ENCODE measurements at places on chromosomes 13 and 19.

- no peak for DNase-seq
Measured at GRCh38 chr13:99072941-99073340, 95.1 kb upstream of the DOCK9 start.

DNA sequence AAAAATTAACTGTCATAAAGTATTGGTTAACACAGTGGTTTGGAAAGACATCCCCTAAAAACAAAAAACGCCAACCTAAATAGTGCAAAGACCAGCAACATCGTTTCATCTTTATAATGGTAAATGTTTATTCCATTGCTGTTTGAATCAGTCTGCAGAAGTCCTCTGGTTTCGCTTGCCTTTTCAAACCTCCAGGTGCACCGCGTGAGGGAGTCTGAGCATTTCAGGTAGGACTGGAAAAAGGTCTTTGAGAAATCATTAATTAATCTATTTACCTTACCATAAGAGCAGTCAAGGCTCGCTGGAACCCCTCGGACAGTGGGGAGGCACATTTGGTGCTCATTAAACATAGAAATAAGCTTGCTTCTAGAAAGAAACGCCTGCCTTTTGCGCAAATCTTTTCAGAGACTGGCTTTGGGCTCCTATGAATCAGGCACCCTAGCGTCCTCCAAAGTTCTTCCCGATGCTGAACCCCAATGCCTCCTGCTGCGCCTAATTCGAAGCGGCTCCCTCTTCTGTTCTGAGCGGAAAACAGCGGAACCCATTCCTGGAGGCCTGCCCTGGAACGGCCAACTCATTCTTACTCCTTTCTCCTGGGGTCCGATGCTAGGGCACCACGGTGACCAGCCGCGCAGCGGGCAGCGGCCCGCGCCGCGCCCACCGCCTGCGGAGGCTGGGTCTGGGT, 951 bp upstream of the MTUS2 start:
- DNase-seq: no peak

DNA sequence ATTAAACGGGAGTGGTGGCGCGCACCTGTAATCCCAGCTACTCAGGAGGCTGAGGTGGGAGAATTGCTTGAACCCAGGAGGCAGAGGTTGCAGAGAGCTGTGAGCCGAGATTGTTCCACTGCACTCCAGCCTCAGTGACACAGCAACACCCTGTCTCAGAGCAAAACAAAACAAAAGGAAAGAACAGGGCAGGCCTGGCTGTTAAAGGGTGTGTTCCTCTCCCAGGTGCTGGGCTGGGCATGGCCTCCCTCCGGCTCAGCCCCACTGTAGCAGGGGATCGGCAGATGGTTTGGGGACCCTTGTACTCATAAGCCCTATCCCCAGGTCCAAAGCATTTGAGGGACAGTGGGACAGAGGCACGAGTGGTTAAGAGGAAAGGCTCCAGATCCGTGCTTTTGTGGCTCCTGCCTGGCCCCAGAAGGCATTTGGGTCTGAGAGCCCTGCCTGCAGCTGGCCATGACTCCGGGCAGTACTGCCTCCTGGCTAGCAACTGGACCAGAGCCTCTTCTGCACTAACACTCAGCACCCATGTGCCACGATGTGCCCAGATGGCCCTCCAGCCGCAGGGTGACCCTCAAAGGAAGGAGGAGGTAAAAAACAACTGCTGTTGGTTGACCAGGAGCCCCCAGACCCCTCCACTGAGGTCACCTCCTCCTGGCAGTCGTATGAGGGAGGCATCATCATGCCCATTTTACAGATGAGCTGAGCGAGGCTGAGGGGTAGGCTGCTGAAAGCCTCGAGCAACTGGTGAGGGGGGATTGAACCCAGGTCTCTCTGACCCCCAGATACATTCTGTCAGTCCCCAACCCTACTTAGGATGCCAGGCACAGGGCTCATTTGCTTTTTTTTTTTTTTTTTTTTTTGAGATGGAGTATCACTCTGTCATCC, 10.0 kb downstream of the RFX1 start:
- no peak for DNase-seq

- DNase-seq: no peak
Measured at GRCh38 chr13:27194895-27195764, 23.5 kb upstream of the USP12 start.

- no peak for DNase-seq
Measured at GRCh38 chr13:30748717-30749116, 13.4 kb downstream of the ALOX5AP start.

- DNase-seq: no peak
Measured at GRCh38 chr13:109500146-109500773, 286.1 kb downstream of the IRS2 start.

DNA sequence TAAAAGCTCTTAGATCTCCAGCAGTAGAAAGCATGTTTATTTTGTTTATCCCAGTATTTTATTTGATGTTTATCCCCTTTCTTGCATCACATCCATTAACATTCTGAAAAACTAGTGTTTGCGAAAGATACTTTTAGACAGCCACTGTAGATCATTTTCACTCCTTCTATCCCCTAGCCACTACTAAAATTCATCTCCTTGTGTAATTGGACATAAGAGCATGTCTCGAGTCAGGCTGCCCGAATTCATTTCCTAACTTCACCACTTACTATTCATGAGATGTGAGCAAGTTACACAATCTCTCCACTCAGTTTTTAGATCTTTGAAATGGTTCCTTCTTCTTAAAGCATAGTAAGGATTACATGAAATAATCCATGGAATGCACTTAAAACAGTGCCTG, 514.0 kb downstream of the KLF5 start:
- no peak for DNase-seq

- DNase-seq: no peak
Measured at GRCh38 chr19:44954278-44954648, 917 bp upstream of the CLPTM1 start.

GRCh38 chr19:1107661-1108261, 4.0 kb downstream of the GPX4 start:
- DNase-seq: no peak

GRCh38 chr13:43990021-43990420, 110.3 kb downstream of the LACC1 start:
- DNase-seq: no peak

DNA sequence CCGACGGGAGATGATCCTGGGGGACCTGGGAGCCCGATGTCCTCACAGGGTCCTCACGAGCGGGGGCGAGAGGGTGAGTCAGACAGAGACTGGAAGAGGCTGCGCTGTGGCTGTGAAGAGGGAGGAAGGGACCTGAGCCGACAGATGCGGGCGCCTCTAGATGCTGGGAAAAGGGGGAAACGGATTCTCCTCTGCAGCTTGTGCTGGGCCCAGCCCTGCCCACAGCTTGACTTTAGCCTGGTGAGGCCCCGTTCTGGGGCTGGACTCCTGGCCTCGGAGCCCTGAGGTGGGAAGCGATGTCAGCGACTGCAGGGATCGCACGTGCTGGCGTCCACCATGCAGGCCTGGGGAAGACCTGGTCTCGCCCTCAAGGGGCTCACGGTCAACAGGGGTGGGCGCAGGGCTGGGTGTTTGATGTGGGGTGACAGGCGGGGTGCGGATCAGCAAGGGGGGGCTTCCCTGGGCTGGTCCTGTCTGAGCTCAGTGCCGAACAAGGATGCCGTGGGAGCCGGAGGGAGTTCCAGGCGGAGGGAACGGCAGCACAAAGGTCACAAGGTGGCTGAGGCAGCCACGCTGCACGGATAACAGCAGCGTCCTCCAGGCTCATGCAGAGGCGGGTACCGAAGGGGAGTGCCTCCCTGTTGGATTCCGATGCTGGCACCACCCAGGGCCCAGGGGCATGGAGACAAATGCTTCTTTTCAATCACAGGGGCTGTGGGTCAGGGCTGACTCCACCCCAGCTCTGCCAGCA, 31.8 kb downstream of the PIP5K1C start:
- DNase-seq: no peak

- DNase-seq: no peak
Measured at GRCh38 chr19:43997631-43998290, 5.0 kb upstream of the ZNF230 start.

GRCh38 chr19:49201042-49201441, 43.5 kb downstream of the TRPM4 start:
- no peak for DNase-seq

DNA sequence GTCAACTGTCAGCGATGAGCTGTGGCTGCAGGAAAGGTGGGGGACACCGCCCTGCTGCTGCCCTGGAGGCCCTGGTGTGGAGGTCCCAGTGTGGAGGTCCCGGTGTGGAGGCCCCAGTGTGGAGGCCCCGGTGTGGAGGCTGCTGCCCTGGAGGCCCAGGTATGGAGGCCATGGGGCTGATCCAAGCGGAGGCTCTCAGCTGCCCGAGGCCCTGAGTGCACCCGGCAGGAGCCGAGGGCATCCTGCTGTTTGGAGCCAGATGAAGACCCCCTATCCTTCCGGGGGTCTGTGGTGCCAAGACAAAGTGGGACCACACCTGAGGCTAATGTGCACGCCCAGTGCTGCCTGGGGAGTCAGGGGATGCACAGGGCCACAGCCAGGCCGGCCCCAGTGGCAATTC, 210.4 kb upstream of the SOX1 start:
- DNase-seq: no peak

GRCh38 chr13:51373451-51373850, 34.0 kb downstream of the SERPINE3 start:
- no peak for DNase-seq

- DNase-seq: no peak
Measured at GRCh38 chr13:58884353-58885209, 1253.0 kb downstream of the PCDH17 start.

- DNase-seq: peak; percentile 90
Measured at GRCh38 chr19:49473868-49474541, at the start of gene FLT3LG. Gene FLT3LG, plus strand, starts transcription at chr19:49474215. Its CDS starts 425 bp downstream, at chr19:49474640.

DNA sequence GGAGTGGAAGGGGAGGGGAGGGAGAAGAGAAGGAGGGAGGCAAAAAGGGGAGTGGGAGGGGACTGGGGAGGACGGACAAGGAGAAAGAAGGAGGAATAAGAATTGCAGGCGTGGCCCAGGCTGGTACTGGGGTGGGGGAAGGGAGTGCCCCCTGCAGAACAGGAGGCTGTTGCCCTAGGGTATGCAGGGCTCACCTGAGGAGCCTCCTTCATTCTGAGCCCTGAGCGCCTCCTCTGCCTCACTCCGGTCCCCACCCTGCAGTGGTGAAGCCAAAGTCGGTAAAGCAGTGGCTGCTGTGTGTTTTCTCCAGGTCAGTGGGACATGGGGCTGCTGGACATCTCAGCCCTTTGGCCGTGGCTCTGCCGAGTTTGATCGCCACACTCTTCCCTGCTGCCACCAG, 9.1 kb upstream of the CDC16 start:
- no peak for DNase-seq

GRCh38 chr19:38666663-38667511, 19.4 kb downstream of the ACTN4 start:
- DNase-seq: no peak

DNA sequence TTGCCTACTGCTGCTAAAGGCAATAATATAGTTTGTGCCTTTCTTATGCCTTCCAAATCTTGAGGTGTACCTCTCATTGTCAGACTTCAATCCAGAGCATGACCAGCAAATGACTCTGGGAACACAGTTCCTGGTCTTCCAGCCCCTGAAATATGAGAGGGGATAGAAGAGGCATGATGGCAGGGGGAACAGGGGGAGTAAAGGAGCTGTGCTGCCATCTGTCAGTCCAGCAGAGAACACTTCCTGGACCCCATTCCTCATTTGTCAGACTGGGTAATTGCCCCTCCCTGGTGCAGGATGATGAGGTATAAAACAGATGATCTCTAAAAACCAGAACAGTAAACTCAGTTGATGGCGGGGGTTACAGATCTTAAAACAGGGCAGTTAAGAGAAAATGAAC, 618.7 kb downstream of the DIAPH3 start:
- DNase-seq: no peak

DNA sequence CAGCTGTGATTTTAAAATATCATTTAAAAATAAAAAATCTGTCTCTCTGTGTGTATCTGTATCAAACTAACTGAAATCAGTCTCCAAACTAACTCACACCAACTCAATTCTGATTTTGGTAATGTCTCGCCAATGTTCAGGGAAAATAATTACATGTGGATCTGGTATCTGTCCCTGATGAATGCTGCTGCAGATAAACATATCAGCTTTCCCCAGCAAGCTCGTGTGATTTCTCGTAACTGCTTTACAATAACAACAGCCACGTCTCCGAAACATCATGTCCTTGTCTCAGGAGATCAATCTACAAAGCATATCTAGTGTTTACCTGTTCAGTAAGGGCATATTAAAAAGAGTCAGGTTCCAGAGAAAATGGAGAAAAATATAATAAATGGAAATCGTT, 129.0 kb downstream of the IRS2 start:
- no peak for DNase-seq

GRCh38 chr19:12749938-12750521, 1.6 kb upstream of the BEST2 start:
- DNase-seq: no peak

- DNase-seq: no peak
Measured at GRCh38 chr19:29364224-29364726, 151.3 kb upstream of the UQCRFS1 start.

GRCh38 chr19:17496337-17496997, 15.0 kb upstream of the PGLS start:
- DNase-seq: peak; percentile 70

GRCh38 chr13:99078017-99078771, 100.3 kb upstream of the DOCK9 start:
- DNase-seq: no peak

GRCh38 chr13:27170221-27170515, 1.4 kb downstream of the USP12 start:
- peak; percentile 28 for DNase-seq

- DNase-seq: no peak
Measured at GRCh38 chr13:28099396-28100149, 803 bp downstream of the FLT3 start.

GRCh38 chr19:52666506-52666905, 28.4 kb upstream of the ZNF83 start:
- no peak for DNase-seq

GRCh38 chr13:105878119-105878700, 657.3 kb downstream of the EFNB2 start:
- DNase-seq: no peak

DNA sequence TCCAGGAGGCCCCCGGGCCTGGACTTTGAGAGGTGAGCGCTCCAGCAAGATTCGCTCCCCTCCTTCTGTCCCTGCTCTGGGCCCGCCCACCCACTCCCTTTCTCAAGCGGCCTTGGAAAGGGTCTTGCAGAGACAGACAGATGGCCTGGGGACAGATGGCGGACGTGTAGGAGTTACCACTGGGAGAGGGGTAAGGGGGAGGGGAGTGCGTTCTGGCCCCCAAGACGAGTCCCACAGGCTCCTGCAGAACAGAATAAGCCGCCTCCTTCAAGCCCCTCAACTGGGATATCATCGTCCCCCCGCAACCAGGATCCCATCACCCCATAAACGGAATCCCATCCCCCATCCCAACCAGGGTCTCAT, 3.6 kb upstream of the TNFAIP8L1 start:
- no peak for DNase-seq
